ENCODE measurements at places on chromosomes 16 and 17. TPM values are rescaled to one million over a fixed set of nuclear protein-coding genes. Genes with fewer than 3 reads are reported as not detected.

GPRC5C gene
- 207 TPM for total RNA-seq

DNA sequence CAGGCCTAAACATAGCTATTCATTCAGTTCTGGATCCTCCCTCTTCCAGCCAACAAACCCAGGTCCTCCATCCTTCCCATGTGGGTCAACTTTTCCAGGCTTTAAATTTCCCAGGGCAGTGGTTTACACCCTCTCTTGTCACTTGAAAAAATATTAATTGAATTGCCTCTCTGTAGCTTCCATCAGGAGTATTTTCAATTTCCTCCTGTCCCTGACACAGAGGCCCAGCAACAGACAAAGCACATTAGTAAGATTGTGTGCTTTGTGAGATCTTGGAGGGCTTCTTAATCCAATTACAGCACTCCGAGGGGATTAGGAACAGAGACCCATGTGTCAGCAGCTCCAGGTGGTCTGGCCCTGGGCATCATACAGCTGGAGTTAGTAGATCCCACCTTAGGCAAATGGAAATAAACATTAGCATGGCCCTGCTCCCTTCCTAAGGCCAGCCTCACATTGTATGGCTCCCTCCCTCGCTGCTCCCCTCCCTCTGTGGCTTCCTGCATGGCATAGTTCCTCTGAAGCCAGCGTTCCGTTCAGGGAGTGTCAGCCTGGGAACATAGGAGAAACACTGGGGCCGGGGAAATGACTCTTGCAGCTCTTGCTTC, 132.7 kb upstream of the HSBP1 start:
- H3K27ac ChIP-seq: no peak overlapping the region
- DNase-seq: no peak
- H3K4me3 ChIP-seq: no peak overlapping the region
- H3K36me3 ChIP-seq: no peaks in the 10 kb centered on the region
- no peaks in the 10 kb centered on the region for H3K4me1 ChIP-seq

DNA sequence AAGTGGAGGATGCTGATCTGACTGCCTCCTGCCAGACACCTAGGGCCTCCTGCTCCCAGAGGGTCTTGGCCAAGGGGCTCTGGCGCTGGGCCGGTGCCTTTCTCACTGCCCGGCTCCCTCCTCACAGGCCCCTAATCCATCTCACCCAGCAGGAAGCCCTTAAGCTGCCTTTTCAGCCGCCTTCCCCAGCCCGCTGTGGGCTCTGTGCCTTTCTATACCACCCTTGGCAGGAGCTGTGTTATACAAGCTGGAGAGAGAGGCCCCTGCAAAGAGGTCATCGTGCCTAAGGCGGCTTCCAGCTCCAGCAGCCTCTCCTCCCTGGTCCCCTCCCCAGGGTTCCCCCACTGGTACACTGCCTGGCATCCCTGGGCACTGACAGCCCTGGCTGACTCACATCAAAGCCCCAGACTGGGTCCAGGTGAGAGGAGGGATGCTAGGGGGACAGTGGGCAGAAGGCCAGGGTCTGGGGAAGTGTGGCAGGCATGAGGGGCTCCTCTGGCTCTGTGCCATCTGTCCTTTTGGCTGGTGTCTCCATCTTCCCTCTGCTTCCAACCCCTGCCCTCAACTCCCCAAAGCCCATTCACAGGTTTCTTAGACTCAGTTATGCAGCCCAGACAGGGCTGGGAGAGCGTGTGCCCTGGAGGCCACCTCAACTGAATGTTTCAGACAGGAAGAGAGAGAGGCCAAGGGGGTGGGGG, 15.3 kb upstream of the FZD2 start:
- no peaks in the 10 kb centered on the region for H3K36me3 ChIP-seq
- H3K4me3 ChIP-seq: no peak overlapping the region
- peaks cover 27% of the 10 kb centered on the region for H3K4me1 ChIP-seq
- DNase-seq: no peak

DNAH9 gene
- total RNA-seq: 1.5 TPM

- no peak overlapping the region for H3K27ac ChIP-seq
- no peak overlapping the region for H3K4me3 ChIP-seq
- no peaks in the 10 kb centered on the region for H3K27me3 ChIP-seq
- DNase-seq: no peak
- no peaks in the 10 kb centered on the region for H3K4me1 ChIP-seq
These were observed 310.7 kb upstream of the PMFBP1 start for GRCh38 chr16:72482695-72483094.

- H3K36me3 ChIP-seq: no peaks in the 10 kb centered on the region
- no peak for DNase-seq
These were observed 590 bp upstream of the CD79B start for GRCh38 chr17:63932721-63933120.

ABI3 gene
- total RNA-seq: not detected

DNA sequence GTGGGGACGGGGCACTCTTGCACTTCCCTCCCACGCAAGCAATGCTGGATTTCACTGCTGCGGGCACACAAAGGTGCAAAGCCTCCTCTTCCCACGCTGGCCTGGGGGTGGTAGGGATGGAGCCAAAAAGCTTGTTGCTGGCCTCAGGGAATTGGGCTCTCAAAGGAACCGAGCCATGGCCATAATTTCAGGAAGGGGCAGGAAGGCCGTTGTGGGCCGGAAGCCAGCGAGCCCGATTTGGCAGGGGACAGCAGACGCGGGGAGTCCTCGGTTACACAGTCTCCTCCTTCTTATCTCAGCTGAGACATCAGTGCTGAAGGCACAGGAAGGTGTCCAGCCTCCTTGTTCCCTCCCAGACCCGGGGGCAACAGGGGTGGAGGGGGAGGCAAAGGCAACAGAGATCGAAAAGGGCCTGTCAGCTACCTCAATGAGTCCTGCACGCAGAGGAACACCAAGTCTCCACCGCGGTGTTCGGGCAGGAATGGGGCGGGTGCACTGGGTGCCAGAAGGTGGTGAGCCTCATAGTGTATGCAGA, 59.5 kb downstream of the SLFN11 start:
- peak overlapping the region; percentile 62 for H3K4me3 ChIP-seq
- peaks cover 4% of the 10 kb centered on the region for H3K4me1 ChIP-seq
- H3K36me3 ChIP-seq: no peaks in the 10 kb centered on the region
- peaks cover 15% of the 10 kb centered on the region for H3K27me3 ChIP-seq
- no peak overlapping the region for H3K27ac ChIP-seq

GRCh38 chr16:13103831-13104530, 202.6 kb downstream of the SHISA9 start:
- H3K36me3 ChIP-seq: no peaks in the 10 kb centered on the region
- no peaks in the 10 kb centered on the region for H3K27me3 ChIP-seq
- no peak overlapping the region for H3K4me3 ChIP-seq
- no peak overlapping the region for H3K27ac ChIP-seq
- DNase-seq: no peak
- peaks cover 3% of the 10 kb centered on the region for H3K4me1 ChIP-seq

- peaks cover 6% of the 10 kb centered on the region for H3K4me1 ChIP-seq
- no peak for DNase-seq
- no peaks in the 10 kb centered on the region for H3K27me3 ChIP-seq
- H3K27ac ChIP-seq: no peak overlapping the region
- H3K4me3 ChIP-seq: no peak overlapping the region
These were observed 18.5 kb upstream of the KCTD5 start for GRCh38 chr16:2663553-2664546.

AATK gene
- total RNA-seq: 12.2 TPM

CORO6 gene
- not detected for total RNA-seq

OR3A2 gene
- not detected for total RNA-seq

DNA sequence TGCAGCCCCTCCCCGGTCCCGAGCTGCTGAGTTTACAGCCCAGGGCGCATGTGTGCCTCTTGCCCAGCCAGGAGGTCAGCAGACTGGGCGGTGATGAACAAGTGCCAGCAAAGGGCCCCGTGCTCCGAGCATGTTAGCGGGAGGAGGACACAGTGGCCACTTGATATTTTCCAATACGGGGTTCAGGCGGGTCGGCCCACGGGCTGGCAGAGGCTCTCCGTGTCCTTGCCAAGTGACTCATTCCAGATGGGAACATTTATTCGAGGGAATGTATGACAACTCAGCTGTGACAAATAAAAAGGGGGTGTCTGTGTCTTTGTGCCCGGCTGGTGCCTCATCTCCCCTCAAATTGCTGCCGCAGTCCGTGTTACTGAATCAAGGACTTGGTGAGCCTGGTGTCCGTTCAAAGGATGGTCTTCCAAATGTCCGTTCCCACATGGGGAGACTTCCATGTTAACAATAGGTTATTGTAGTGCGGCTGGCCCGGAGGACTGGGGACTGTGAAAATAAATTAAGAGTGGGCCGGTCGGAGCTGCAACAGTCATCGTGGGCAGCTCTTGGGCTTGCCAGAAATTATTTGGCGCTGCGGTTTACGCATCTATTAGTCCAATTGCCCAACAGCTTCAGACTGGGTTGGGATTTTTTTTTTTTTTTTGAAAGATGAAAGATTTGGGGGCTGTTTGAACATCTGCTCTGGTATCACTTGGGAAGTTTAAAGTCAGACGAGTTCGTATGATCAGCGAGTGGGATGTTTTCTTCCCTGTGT, 174.0 kb upstream of the CIBAR2 start:
- peaks cover 4% of the 10 kb centered on the region for H3K27me3 ChIP-seq
- no peaks in the 10 kb centered on the region for H3K36me3 ChIP-seq
- H3K4me1 ChIP-seq: peaks cover 12% of the 10 kb centered on the region
- H3K4me3 ChIP-seq: no peak overlapping the region

DNA sequence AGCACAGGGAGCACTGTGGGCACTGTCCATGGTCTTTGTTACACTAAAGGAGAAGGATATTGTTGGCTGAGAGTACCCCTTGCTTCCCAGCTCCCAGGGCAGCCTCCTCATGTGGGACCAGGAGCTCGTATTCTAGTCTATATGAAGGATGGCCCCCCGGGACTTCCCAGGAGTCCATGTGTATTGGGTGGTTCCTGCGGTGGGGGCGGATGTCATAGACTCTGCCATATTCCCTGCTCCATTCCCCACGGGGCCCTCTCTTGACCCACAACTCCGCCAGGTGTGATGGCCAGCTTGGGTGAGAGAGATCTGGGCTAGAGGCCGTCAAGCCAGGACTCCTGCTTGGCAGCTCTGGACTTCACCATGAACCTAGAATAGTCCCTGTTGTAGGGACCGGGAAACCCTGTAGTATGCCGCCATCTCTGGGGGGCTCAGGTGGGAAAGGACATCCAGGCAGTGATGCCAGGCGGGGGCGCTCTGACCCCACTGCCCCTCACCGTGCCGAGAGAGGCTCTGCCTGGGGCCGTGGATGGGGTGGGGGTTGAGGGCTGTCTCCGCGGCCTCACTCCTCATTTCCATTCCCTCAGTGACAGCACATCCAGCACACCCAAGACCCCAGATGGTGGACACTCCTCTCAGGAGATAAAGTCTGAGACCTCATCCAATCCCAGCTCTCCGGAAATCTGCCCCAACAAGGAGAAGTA, 37.8 kb downstream of the OR1D5 start:
- H3K36me3 ChIP-seq: peaks cover 48% of the 10 kb centered on the region
- no peak for DNase-seq
- no peak overlapping the region for H3K4me3 ChIP-seq
- no peaks in the 10 kb centered on the region for H3K4me1 ChIP-seq
- no peaks in the 10 kb centered on the region for H3K27me3 ChIP-seq

DNA sequence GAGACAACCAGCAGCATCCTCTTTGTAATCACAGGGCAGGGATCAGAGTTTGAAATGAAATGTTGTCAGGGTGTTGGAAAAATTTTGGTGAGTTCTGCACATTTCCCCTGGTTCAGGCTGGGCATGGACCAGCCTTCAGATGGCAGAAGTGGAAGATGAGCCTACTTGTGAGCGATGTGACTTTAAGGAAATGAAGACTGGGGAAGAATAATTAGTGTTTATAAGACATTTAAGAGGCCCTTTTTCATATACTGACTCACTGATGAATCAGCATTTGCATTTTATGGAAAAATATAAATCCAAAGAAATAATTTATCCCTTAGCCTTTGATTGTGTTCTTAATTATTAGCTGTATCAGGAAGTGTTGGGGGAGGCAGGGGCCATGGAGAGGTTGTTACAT, 20.9 kb downstream of the GPR179 start:
- peaks cover 15% of the 10 kb centered on the region for H3K36me3 ChIP-seq
- no peak overlapping the region for H3K4me3 ChIP-seq
- H3K27ac ChIP-seq: no peak overlapping the region
- peaks cover 9% of the 10 kb centered on the region for H3K27me3 ChIP-seq
- no peak for DNase-seq
- H3K4me1 ChIP-seq: peaks cover 19% of the 10 kb centered on the region

- H3K27ac ChIP-seq: no peak overlapping the region
- H3K4me3 ChIP-seq: no peak overlapping the region
- no peaks in the 10 kb centered on the region for H3K27me3 ChIP-seq
- no peak for DNase-seq
- H3K36me3 ChIP-seq: no peaks in the 10 kb centered on the region
These were observed 60.2 kb upstream of the PHOSPHO1 start for GRCh38 chr17:49290690-49291359.

TBC1D3G gene
- not detected for total RNA-seq

ATPAF2 gene
- 25.3 TPM for total RNA-seq

PLEKHM1 gene
- 34.5 TPM for total RNA-seq

CYGB gene
- 1.0 TPM for total RNA-seq

DNA sequence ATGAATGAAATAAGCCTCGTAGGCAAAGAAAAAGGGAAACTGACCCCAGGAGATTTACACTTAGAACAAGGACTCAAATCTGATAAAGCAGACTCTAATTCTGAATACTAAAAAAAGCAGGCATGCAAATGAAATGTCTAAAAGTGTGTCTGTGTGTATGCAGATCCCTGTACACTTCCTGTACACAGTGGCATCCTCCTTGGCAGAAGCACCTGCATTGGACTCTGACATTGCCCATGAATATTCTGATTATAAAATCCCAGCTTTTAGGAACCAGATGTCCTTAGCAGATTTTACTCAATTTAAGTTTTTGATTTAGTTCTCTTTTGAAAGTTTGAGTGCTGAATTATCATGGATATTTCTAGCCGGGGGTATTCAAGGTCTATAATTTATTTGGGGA, 306.0 kb upstream of the CDH8 start:
- no peaks in the 10 kb centered on the region for H3K27me3 ChIP-seq
- no peak for DNase-seq
- H3K4me3 ChIP-seq: no peak overlapping the region
- H3K27ac ChIP-seq: no peak overlapping the region

DNA sequence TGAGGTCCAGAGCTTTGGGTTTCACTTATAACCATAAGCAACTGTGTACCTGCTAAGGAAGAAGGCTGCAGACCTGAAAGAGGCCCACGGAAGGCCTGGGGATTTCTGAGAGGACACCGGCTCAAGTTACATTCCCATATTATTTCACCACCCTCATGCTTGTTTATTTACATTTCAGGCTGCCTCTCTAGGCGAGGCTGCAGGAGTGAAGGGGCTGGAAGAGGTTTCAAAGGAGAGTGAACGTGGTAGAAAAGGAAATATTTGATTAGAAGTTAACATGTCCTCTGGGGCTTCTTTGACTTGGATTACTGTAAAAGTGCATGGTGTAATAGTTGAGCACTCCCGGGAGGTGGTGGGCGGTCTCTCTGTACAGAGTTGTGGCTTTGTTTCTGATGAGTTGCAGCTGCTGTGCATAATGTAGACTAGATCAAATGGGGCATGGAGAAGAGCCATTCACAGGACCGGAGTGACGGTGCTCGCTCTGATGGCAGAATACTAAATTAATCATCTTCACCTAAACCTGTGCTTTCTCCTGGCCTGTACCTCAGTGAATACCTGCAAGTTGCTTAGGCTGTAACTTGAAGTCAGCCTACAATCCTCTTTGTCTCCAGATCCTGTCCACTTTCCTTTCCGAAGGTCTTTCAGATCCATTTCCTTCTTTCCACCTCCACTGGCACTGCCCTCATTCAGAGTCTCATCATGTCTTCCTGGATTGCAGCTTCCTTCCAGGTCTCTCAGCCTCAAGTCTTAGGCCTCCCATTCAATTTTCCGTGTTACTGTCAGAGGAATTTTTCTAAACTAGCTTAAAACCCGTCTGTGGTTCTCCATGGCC, 1.9 kb upstream of the CPD start:
- H3K4me3 ChIP-seq: peak overlapping the region; percentile 25
- no peaks in the 10 kb centered on the region for H3K36me3 ChIP-seq
- H3K27me3 ChIP-seq: peaks cover 4% of the 10 kb centered on the region
- peaks cover 37% of the 10 kb centered on the region for H3K4me1 ChIP-seq

TAT gene
- not detected for total RNA-seq

TMIGD1 gene
- total RNA-seq: not detected

TP53TG3B gene
- total RNA-seq: not detected

Data from progenitor cell of endocrine pancreas (in vitro differentiated cells).